ENCODE measurements at places on chromosomes 13 and 19.

- DNase-seq = peak; percentile 56
Observed at GRCh38 chr13:41668130-41668757, 210.9 kb downstream of the RGCC start.

- DNase-seq = no peak
Observed at GRCh38 chr13:33172400-33172799, 113.2 kb downstream of the STARD13 start.

DNA sequence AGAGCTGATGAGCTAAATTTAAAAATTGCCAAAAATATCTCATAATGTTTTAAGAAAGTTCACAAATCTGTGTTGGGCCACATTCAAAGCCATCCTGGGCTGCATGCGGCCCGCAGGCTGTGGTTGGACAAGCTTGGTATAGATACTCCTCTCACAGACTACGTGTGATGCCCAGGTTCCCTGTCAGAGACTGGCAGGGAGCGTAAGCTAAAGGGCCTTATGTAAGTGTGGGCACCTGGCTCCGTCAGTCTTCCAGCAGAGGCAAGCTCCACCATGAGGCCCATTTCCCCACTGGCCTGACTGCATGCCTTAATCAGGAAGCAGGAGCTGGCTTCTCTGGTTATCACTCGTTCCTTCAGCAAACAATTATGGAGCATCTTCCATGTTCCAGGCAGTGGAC is 200.2 kb downstream of the FOXO1 start:
- no peak for DNase-seq

DNA sequence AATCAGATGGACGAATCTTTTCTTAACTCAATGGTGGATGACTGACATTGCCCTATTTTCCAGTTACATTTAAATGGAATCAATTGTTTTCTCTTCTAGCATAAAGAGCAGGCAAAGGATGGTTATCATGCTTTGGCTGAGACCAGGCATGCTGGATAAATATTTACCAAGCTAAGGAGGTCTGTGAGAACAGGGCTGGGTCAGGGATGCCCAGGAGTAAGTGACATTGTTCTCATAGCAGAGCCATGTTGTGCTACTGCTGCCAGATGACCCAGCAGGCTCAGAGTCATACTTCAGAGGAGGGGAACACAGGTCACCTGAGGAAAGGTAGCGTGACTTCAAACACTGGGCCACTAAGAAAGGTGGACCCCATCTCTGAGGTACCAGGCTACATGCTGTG is 116.0 kb upstream of the RNF113B start:
- no peak for DNase-seq

DNA sequence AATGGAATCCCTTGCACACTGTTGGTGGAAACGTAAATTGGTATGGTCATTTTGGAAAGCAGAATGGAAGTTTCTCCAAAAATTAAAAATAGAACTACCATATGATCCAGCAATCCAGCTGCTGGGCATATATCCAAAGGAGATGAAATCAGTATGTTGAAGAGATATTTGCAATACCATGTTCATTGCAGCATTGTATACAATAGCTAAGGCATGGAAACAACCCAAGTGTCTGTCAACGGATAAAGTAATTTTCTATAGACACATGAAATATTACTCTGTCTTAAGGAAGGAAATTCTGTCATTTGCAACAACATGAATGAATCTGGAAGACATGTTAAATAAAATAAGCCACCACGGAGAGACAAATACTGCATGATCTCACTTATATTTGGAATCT is 124.7 kb downstream of the GPC5 start:
- DNase-seq = no peak

- DNase-seq = no peak
Observed at GRCh38 chr19:15404097-15404779, 14.6 kb downstream of the AKAP8L start.

DNA sequence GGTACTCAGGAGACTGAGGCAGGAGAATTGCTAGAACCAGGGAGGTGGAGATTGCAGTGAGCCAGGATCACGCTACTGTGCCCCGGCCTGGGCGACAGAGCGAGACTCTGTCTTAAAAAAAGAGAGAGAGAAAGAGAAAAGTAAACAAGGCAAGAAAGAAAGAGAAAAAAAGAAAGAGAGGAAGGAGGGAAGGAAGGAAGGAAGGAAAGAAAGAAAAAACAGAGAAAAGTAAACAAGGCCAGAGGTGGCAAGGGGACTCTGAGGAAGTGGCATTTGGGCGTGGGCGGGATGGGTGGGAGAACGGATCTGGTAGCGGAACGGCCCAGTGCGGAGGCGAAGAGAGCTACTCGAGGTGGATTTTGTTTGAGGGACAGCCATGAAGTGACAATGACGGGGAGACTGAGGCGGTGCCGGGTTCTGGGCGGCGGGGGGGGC is 7.5 kb upstream of the ARRDC2 start:
- DNase-seq = no peak

- DNase-seq = no peak
Observed at GRCh38 chr19:55303477-55303876, 19.7 kb downstream of the BRSK1 start.

DNA sequence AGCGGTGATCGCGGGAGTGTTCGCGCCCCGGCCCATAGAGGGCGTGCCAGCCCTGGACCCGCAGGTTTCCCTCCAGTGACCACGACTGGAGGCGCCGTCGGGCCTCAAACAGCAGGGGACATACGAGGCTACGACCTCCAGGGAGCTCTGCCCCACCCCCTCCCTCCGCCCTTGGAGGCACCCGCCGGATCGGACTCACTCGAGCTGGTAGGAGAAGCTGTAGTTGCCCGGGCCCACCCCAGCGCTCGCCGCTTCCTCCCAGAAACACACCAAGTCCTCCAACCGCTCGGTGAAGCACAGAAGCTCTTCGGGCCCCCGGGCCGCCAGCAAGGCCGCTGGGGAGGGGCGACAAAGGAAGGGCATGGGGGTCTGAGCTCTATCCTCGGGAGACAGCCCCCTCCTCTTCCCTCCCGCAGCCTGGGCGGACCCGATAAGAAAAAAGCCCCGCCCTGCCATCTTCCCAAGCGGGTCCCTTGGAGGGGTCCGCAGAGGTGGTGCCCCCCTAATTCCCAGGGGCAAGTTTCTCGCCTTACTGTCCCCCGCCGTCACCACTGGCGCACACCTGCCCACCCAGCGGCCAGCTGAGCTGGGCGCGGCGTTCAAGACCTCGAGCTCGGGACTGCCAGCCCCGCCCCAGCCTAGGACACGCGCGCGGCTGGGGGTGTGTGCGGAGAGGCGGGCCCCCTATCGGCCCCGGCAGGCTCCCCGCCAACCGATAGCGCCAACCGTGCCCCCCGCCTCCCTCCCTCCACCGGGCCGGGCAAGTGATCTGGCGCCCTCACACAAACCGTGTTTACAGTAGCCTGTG is 1.0 kb downstream of the EPOR start:
- DNase-seq = peak; percentile 78

GRCh38 chr13:81247711-81248110 is 906.8 kb upstream of the SPRY2 start:
- no peak for DNase-seq

GRCh38 chr19:17996826-17997316 is 11.1 kb upstream of the ARRDC2 start:
- DNase-seq = peak; percentile 95

DNA sequence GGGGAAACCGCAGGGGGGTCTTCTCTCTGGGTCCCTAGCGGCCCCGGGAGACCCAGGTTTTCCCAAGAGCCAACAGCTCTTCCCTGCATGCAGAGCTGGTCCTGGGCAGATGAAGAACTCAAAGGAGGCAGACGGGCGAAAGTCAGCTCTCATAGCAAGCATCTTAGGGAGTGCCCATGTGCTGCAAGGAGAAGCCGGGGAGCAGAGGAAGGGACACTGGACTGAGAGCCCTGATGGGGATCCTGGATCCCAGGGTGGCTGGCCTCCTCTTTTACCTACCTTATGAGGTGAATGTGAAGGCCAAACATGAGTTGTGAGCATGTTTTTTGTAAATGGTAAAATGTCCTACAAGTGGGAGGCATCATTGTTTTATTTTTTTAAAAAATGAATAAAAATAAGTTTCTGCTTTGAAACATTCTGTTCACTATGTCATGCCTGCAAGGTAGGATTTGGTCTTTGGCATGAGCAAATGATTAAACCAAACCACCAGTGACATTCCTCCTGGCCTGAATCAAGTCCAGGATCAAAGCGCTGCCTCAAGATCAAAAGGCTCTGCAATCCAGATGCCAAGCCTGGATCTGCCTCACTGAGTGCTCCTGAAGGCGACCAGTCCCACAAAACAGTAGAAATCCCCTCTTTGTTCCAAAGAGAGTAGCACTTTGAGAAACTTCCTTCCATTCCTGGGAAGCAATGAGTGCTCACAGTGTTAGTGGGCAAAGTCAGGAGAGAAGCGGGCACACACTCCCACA is 92.2 kb upstream of the SERP2 start:
- DNase-seq = no peak

GRCh38 chr13:110869805-110870706 is 44.8 kb downstream of the ANKRD10 start:
- peak; percentile 85 for DNase-seq

DNA sequence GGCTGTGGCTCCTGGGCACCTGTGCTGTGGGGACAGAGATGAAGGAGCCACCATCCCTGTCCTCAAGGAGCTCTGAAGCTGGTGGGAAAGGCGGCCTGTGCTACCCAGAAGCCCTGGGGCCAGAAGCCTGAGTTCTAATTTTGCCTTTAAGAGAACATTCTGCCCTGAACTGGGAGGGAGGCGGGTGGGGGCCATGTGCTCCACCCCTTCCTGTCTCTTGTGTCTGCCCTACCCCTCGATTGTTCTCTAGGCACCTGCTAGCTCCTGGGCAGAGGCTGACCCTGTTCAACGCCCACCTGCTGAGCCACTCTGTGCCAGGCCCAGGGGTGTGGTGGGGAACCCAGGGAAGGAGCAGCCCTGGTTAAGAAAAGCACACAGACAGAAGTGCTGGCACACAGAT is 5.9 kb downstream of the TRAPPC6A start:
- no peak for DNase-seq

DNA sequence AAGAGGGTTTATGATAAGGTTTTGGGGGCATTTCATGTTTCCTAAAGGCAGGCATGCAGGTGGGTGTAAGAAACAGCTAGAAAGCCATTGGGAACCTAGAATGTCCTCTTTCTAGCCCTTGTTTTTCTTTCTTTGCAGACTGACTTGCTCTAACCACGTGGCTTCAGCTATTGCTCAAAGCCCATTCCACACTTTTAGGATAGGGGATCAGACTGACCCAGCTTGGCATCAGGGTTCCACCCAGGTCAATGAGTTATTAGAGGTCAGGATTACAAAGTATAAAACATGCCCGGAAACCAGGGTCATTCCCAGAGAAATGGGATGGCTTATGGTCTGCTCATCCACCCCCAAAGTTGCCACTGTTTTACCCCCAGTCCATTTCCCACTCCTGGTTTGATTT is 16.8 kb downstream of the PHF11 start:
- no peak for DNase-seq
